CD14-positive monocyte (primary cell): ENCODE measurements at places on chromosomes 2 and 18. TPM values are rescaled to one million over a fixed set of nuclear protein-coding genes. Genes with fewer than 3 reads are reported as not detected.

FNDC4 gene
- not detected for polyA plus RNA-seq

HAUS1 gene
- 5.2 and 12.1 TPM in 2 replicates for polyA plus RNA-seq

LRRTM1 gene
- polyA plus RNA-seq = not detected

ALPI gene
- not detected for polyA plus RNA-seq

DYSF gene
- 72.5 and 92.7 TPM in 2 replicates for polyA plus RNA-seq

PMAIP1 gene
- polyA plus RNA-seq = 26.7 and 40.8 TPM in 2 replicates

ANO7 gene
- not detected for polyA plus RNA-seq

IL36A gene
- not detected for polyA plus RNA-seq

CKAP2L gene
- not detected in 2 replicates for polyA plus RNA-seq

TUBA3E gene
- polyA plus RNA-seq = not detected

POTEC gene
- polyA plus RNA-seq = not detected

FSHR gene
- not detected in 2 replicates for polyA plus RNA-seq

RPS27A gene
- 967 TPM for polyA plus RNA-seq

ANKRD30BL gene
- not detected for polyA plus RNA-seq

SNTG2 gene
- polyA plus RNA-seq = not detected in 2 replicates

RALBP1 gene
- 36.0 TPM for polyA plus RNA-seq

FKBP7 gene
- polyA plus RNA-seq = 0.57 TPM

GULP1 gene
- not detected in 2 replicates for polyA plus RNA-seq

ERMN gene
- polyA plus RNA-seq = not detected

PSD4 gene
- 18.2 TPM for polyA plus RNA-seq

UGT1A8 gene
- not detected for polyA plus RNA-seq

SP5 gene
- polyA plus RNA-seq = not detected

TPGS2 gene
- 41.5 TPM for polyA plus RNA-seq

UPP2 gene
- not detected for polyA plus RNA-seq

TAF4B gene
- polyA plus RNA-seq = 1.1 and 1.2 TPM in 2 replicates

LYPD6 gene
- not detected for polyA plus RNA-seq

ZNF519 gene
- 0.23 and 1.7 TPM in 2 replicates for polyA plus RNA-seq

PLGLB2 gene
- not detected for polyA plus RNA-seq
